KBM-7 (cell line): ENCODE measurements at places on chromosomes 6 and 20.
A peak's percentile ranks its signal among the peaks of the same experiment; 100 is the strongest.

- peak; percentile 62 for DNase-seq
These were observed 7.9 kb downstream of the ZMYND8 start for GRCh38 chr20:47348539-47349142.

GRCh38 chr6:112017169-112017568, 36.7 kb upstream of the CCN6 start:
- no peak for DNase-seq

DNA sequence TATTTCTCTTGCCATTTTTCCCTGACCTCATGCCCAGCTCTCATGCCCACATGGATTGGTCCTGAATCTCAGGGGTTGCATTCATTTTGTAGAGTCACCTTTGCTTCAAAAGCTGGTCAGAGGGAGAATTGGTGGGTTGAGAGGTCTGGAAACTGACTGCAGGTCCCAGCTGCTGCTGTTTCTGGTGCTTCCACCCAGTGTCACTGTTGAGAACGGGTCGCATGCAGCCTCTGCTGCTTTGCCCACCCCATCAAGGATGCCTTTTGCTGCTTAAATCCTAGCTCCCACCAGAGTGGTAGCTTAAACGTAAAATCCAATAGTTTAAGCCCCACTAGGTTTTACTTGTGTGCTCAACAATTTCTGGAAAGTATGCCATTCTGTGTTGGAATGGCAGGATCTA, 211.4 kb upstream of the TSHZ2 start:
- no peak for DNase-seq

GRCh38 chr20:2059411-2059810, 42.2 kb upstream of the STK35 start:
- no peak for DNase-seq

DNA sequence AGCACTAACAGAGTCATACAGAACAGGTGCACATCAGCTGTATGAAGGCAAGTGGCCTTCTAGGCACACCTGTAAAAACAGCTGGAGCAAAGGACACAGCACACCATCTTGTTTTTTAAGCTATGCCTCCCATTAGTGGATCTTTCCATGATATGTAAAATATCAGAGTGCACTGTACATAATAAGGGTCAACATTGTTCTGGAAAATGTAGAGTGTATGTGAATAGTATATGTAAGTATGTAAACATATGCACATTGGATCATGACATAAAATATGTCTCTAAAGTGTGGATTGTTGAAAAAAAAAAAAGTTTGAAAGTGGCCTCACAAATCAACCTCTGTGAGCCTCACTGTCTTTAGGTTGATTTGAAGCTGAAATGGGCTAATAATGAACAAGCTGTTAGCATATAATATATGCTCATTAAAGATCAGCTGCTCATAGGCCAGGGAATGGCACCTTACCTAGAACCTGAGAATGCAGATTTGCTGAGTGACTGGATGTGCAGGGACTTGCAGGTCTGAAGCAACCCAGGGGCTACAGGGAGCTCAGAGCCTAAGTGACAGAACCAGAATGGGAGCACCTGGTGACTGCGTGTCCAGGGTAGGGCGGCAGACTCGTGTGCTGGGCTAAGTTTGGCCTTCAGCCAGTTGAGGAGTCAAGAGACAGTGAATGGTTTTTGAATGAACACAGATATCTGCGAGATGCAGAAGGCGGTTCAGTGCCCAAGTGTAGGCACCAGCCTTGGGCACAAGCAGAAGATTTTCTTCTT, 198.6 kb downstream of the TMEM242 start:
- DNase-seq: no peak

- DNase-seq: peak; percentile 87
These were observed 351.9 kb upstream of the PRND start for GRCh38 chr20:4369798-4370124.

DNA sequence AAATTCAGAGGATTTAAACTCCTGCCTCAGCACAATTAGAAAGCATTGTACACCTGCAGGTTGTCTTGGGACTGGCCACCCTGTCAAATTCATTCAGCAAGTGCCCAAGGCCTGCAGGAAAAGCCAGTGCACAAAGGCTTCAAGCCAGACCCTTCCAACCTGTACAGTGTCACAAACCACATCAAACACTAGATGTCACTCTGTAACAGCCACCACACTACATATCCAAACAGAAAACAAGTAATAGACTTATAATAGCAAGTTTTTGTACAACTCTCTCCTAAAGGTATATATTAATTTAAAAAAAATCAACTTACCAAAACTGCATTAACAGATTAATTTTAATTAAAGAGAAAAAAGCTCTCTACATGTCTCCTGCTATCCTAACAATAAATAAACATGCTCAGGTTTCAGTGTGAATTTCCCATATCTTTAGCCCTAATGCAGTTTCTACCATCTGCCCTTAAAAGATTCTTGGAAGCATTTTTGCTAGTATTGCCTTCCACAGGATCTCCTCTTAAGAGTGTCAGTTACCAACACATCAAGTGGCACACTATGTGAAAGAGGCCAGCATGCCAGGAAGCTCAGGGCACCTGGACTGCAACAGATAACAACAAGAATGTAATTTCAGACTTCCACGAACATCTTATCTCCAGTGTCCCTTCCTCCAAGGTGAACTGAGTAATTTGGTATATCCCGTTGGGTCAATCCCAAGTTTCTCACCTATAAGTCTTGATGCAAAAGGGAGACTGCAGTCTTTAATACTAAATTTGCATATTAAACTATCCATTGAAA, 47.5 kb downstream of the RALGAPA2 start:
- peak; percentile 83 for DNase-seq

DNA sequence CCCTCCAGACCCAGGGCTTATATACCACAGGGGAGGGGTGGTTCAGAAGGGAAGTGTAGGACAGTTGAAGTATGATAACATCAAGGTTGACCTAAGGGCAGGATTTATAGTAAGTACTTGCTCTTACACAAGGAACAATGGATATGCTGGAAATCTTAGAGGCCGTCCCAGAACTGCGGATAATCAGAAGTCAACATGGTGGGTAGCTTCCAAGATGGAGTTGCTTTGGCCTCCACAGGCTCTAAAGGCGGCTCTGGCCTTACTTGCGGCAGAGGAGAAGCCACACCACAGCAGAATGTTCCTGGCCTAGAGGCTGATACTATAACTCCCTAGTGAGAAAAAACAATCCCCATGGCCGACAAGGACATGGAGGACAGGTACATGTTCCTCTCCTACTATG, 344.7 kb downstream of the CDC5L start:
- DNase-seq: no peak

GRCh38 chr20:32567384-32568178, 17.6 kb downstream of the NOL4L start:
- DNase-seq: no peak
